ENCODE measurements at places on chromosomes 5 and 9.
A peak's percentile ranks its signal among the peaks of the same experiment; 100 is the strongest.

DNA sequence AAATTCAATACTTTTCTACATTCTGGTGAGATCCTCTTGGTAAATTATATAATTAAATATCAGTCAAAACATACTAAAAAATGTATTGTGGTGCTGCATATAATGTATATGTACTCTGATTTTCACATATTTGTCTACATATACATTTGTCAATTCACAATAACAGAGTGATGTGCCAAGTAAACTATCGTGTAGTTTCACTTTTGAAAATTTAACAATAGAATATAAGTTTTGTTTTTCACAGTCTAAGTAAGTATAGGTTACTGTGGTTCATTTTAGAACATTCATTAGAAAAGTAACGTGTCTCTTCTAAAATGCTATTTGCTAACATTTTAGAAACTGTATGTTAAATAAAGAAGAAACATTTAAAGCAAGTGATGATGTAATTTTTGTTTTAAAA lies 73.6 kb downstream of the NR3C1 start:
- DNase-seq = no peak

GRCh38 chr5:179302499-179303185 lies 42.6 kb downstream of the ADAMTS2 start:
- DNase-seq = no peak

GRCh38 chr5:137172258-137172657 lies 326.9 kb downstream of the SPOCK1 start:
- no peak for DNase-seq

- peak; percentile 11 for DNase-seq
These were observed 32.1 kb downstream of the MARCHF3 start for GRCh38 chr5:126998201-126998631.

DNA sequence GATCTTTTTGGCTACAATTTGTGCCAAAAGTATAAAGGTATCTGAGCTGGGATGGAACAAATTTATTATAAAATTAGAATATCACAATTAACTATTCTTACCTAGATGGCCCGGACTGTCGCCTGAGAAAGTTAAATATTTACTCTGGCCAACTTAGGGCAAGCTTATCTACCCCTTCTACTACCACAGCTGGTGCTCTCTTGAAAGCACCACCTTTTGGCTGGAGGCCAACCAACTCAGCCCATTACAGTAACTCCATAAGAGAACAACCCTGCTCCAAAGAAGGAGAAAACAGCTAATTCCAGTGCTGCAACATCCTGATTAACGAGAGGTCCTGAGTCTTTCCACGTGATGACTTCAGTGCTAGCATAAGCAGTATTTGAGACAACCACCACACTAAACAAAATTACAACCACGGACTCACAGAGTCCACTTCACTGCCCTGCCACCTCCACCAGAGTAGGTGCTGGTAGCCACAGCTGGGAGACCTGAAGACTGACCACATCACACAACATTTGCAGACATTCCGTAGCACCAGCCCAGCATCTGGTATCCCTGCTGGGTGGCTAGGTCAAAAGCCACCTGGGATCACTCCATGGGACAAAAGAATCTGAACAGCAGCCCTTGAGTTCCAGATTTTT lies 43.2 kb downstream of the RGMB start:
- no peak for DNase-seq

GRCh38 chr9:87180361-87180760 lies 233.1 kb upstream of the GAS1 start:
- no peak for DNase-seq

DNA sequence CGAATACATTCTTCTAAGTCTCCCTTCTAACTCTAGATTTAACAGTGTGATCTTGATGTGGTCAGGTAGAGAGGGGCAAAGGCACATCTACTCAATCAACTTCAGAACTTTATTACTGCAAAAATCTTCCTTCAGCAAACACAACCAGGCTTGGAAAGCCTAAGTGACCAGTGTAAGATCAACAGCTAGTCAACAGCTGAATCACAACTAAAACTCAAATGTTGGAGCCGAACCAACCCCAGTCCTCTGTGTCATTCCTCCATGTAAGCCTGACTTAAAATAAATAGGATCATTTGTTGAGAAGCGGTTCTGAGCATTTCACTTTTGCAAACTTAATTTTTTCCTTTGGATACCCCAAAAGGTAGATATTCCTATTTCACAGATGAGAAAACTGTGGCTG lies 352.7 kb downstream of the EBF1 start:
- DNase-seq = peak; percentile 37

- no peak for DNase-seq
These were observed 152.1 kb downstream of the GNAQ start for GRCh38 chr9:77879437-77879943.

DNA sequence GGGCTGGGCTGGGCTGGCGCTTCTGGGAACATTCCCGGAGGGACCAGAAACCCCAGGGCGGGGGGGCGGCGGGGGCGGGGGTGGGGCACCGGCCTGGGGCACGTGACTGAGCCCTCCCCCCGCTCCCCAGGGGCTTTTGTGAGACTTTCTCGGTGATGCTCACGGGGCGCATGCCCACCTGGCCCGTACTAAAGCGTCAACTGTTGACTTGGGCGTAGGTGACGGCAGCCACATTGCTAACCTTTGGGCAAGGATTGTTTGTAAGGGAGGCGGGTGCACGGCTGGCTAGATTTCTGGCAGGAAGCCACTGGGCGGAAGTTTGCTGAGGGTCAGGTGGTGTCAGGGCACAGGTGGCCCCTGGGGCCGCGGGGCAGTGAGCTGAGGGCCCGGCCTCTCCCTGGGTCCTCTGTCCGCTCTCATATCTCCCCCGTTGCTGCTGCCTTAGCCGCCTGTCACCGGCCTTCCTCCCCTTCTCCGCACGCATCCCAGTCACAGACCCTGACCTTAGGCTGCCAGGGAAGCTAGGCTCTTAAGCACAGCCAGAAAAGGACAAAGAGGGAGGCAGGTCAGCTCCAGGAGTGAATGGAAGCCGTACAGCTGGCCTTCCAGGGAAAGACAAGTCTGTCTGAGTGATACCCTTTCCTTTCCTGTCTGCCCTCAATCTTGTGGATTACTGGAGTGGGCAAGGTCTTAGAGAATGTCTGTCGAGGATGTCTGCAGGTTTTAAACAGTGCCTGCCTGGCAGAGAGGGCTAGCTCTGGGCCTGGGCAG lies 812 bp downstream of the CACFD1 start:
- DNase-seq = no peak

- no peak for DNase-seq
These were observed 688 bp downstream of the CNTLN start for GRCh38 chr9:17135295-17136160.

GRCh38 chr5:160833806-160834205 lies 18.2 kb downstream of the ATP10B start:
- no peak for DNase-seq

GRCh38 chr9:2180154-2180553 lies 165.0 kb downstream of the SMARCA2 start:
- peak; percentile 3 for DNase-seq

DNA sequence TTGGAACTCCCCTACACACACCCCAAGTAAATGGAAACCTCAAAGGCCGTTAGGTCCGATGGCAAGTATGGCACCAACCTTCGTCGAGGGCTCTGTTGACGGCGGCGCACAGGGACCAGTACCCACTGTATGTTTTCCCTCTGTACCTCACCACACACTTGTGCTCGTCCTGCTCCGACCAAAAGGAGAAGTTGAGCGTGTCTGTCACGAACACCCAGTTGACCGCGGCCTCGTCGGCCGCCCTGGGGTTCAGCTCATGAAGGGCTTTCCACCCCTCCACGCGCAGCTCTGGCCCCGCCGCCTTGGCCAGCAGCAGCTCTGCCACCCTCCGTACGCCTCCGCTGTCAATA lies 24.0 kb downstream of the HNRNPK start:
- DNase-seq = no peak

Measured in GM04503 (cell line).